ENCODE measurements at places on chromosomes 5 and 9.

- no peak for DNase-seq
These were observed 106.1 kb downstream of the IRX1 start for GRCh38 chr5:3701694-3702093.

GRCh38 chr5:157047898-157048297 is 11.0 kb downstream of the HAVCR1 start:
- no peak for DNase-seq

DNA sequence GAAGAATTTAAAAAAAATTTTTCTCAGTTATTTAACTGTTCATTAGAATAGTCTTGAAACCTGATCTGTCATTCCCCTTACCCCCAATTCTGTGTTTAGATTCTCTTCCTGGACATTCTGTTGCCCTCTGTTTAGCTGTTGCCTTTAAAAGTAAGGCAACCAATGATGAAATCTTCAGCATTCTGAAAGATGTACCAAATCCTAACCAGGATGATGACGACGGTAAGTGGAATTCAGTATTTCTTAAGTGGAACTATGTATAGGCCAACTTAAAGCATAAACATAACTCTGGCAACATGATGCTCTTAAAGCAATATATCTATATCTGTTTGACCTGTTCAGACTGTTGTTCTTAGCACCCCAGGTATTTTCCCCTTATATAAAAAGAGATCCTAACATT is 27.2 kb downstream of the NCBP1 start:
- no peak for DNase-seq

DNA sequence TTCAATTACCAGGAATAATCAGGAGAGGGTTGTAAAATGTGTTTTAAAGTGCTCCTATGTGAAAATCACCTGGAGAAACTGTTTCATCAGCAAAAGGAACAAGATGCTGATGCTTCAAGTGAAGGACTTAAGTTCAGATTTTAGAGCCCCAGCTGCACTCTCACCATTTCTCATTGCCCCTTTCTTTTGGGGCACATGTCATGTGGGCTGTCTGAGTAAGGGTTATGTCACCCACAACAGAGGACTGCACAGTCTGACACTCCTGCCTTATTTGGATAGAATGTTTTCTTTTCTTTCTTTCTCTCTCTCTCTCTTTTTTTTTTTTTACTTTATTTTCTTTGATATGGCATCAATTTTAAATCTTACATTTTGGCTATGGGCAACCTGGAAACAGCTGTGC is 204.1 kb upstream of the EFNA5 start:
- DNase-seq: no peak

- DNase-seq: peak; percentile 90
These were observed 7.9 kb upstream of the PSD2 start for GRCh38 chr5:139787568-139788293.

- no peak for DNase-seq
These were observed 2.0 kb downstream of the ST8SIA4 start for GRCh38 chr5:100900796-100901781.

DNA sequence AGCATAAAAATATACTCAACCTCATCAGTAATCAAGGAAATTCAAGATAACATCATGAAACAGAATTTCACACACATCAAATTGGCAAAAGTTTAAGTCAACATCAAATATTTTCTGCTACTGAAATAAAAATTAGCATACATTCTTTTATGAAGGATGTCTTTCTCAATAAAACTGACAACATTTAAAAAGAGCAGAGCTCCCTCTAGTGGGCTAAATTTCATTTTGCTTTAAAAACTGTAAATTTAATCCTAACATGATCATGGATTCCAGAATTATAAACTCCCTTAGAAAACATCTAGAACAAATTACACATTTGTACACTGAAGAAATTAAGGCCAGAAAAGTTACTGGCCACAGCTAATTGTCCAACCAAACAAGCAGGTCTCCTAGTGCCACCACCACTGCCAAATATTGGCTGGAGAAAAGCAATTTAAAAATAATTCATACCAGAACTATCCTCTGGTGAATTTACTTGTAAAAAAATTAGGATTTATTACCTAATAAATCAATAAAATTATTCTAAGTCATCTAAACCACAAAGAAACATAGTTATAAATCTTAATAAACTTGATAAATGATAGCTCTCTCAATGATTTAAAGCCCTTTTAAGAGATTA is 31.2 kb downstream of the DEPDC1B start:
- DNase-seq: peak; percentile 56

- DNase-seq: no peak
These were observed 16.2 kb downstream of the UHRF2 start for GRCh38 chr9:6428940-6429889.

- DNase-seq: peak; percentile 64
These were observed 18.4 kb upstream of the F2RL2 start for GRCh38 chr5:76641514-76642120.

GRCh38 chr5:598564-598890 is 13.6 kb upstream of the CEP72 start:
- no peak for DNase-seq

DNA sequence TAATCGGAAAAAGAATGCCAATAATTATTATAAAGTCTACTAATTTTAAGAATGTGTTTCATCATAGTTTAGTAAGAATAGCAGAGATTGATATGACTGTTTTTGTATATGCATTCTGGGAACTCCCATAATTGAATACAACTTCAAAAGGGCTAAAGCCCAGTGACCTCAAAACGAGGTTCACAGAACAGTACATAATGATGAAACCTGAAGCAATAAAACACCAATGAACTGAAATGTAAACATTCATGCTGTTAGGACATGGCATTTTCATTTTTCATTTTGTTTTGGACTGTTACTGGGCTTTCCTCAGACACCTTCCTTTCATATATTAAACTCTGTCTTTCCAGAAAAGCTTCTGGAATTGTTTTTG is 684 bp upstream of the JMY start:
- no peak for DNase-seq

DNA sequence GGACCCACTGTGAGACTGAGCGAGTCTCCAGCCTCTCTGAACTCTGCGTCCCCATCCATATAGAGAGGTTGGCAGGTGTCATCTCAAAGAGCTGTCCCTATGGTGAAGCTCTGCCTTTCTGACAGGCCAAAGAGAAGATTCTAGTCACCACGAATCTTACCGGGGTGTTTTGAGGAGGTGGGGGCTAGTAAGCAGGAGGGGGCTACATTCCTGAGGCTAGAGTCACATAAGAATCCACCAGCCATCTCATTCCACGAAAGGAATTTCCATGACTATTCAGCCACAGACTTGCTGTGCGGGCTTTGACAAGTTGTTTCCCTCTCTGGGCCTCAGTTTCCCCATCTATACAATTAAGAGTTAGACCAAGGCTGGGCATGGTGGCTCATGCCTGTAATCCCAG is 16.3 kb downstream of the PDGFRB start:
- DNase-seq: no peak

DNA sequence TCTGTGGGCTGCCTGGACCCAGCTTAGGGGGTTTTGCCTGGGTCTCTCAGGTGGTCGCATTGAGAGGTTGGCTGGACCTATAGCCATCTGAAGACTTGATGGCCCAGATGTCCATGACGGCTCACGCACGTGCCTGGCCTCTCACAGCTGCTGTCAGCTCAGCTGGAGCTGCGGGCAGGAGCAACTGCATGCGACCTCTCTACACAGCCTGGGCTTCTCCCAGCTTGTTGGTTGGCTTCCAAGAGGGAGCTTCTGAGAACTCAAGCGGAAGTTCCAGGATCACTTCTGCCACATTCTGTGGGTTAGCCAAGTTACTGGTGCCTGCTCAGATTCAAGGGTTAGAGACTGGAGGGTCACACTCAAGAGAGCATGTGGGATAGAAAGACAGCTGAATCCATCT is 99.2 kb downstream of the DAPK1 start:
- DNase-seq: no peak

- DNase-seq: no peak
These were observed 4.0 kb downstream of the VAV2 start for GRCh38 chr9:133987946-133988665.

DNA sequence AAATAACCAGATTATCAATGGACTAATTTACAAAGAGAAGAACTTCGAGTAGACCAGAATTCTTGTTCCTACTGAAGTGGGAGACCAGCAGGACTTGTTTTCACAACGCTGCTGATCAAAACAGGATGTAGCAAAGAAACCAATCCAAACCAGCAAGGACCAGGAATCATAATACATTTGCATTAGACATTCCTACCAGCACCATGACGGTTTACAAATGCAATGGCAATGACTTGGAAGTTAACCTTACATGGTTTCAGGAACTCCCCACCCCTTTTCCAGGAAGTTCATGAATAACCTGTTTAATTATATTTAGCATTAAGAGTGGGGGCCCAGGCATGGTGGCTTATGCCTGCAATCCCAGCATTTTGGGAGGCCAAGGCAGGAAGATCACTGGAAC is 100.0 kb downstream of the LPAR1 start:
- no peak for DNase-seq

DNA sequence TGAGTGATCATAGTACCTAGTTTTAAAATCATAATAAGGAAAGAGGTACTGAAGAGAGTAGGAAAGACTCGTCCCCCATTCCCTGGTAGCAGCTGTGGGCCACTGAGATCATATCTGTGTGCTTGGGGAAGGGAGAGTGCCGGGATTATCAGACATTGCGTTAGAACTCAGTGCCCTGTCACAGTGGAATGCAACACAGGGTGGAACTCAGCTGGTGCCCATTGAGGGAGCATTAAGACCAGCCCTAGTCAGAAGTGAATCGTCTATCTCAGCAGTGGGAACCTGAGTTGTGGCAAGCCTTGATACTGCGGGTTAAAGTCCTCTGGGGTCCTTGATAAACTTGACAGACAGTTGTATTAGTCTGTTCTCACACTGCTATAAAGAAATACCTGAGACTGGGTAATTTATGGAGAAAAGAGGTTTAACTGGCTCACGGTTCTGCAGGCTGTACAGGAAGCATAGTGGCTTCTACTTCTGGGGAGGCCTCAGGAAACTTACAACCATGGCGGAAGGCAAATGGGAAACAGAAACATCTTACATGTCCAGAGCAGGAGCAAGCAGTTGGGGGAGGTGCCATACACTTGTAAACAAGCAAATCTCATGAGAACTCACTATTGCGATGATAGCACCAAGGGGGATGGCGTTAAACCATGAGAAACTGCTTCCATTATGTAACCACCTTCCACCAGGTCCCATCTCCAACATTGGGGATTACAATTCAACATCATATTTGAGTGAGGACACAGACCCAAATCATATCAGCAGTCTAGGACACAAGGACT is 33.1 kb downstream of the NDUFAF2 start:
- no peak for DNase-seq

- no peak for DNase-seq
These were observed 136.1 kb upstream of the ANKH start for GRCh38 chr5:15007646-15008045.

DNA sequence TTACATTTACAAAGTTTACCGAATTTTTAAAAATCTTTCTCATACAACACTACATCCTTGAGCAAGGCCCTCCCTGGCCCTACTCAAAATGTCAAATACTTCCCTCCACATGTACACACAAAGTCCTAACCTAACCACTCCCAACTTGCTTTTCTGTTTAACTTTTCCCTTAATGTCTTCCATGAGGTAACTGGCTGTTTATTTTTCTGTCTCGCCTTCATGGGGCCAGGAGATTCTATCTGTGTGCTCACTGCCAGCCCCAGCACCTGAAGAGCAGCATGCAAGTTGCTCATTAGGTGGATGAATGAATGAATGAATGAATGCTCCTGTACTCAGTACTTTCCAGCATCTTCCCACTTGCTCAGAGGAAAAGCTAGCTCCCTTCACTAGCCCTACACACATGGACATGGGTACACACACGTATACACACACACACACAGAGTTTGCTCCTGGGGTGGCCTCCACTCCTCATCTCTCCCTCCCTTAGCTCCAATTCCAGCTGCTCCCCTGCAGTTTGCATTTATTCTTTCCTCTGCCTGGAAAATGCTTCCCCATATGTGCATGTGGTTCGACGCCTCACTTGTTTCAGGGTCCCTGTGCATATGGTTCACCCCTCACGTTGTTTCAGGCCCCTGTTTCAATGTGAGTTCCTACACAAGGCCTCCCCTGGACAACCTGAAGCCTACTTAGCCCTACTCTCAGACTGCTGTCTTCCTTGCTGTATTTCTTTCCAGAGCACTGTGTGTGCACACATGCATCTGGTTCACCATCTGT is 165.2 kb downstream of the ROR2 start:
- DNase-seq: no peak

- no peak for DNase-seq
These were observed 83.7 kb downstream of the LNPEP start for GRCh38 chr5:97019435-97020117.

GRCh38 chr5:108561416-108562204 is 179.7 kb upstream of the FBXL17 start:
- no peak for DNase-seq

- DNase-seq: no peak
These were observed 1054.8 kb upstream of the C9orf72 start for GRCh38 chr9:28628031-28628430.

GRCh38 chr5:9780501-9780900 is 150.3 kb upstream of the TAS2R1 start:
- DNase-seq: no peak

- DNase-seq: no peak
These were observed 197.0 kb downstream of the MCTP1 start for GRCh38 chr5:95087816-95088317.

DNA sequence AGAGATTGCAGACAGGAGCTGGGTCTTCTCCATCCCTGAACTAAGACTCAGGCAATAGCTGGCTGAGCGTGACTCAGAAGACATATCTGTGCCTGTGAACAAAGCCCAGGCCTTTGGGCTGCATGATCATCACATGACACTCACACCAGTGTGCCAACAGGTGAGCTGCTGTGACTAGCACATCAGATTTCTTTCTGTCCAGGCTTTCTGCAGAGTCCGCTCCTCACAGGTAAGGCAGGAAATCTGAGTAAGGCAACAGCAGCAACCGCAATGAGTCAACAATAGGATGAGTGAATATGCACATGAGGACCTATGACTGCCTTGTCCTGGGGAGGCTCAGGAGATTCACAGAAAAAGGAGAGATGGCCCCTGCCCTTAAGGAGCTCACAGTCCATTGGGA is 293.6 kb downstream of the ACTL7B start:
- DNase-seq: no peak

DNA sequence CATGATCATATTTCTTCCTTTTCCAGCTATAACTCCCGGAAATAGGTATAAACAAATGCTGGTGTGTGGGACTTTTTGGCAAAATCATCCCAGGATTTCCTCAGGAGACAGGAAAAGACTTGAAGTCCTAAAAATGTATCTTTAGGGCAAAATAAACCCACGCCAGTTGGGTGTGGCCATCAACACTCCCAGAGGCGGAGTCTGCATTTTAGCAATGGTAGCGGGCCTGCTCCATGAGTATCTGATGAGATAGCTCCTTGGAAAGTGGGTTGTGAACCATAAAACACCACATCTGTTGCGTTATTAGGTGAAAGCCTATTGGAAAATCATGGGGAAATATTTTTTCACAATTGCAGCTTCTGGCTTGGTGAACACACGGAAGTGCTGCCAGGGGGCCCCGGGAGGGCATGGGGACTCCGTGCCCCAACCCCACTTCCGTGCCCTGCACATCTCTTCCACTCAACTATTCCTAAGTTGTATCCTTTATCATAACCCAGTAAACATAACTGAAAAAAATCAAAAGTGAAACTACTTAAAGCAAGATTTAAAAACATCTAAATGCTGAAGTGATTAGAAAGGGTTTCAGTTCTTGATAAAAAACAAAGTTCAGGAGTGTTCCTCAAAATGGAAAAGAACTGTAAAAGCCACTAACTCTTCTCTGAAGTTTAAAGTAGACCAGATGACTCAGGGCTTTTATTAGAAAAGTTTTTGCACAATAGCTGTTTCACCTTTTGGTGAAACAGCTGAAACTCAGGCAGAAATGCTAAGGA is 111.2 kb downstream of the LRRC70 start:
- no peak for DNase-seq

GRCh38 chr5:150625831-150626746 is 14.4 kb upstream of the SYNPO start:
- DNase-seq: no peak

Measured in G401 (cell line).